T47D (cell line): ENCODE measurements at places on chromosomes 1 and 21.
A peak's percentile ranks its signal among the peaks of the same experiment; 100 is the strongest.

DNA sequence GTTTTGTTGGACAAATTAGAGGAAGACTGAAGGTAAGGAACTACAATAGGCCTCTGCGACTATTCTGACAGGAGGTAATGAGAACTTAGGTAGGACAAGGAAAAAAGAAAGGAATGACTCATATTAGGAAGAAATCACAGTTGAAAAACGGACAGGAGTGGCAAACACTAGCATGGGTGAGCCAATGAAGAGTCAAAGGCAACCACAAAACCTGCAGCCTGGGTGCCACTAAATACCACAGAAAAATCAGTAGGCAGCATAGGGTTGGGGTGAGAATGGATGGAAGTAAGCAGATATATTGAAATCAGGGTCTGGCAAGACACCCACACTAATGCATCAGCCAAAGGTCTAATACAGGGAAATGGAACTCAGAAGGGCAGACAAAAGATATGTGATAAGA, 10.0 kb downstream of the RBM34 start:
- DNase-seq = no peak

DNA sequence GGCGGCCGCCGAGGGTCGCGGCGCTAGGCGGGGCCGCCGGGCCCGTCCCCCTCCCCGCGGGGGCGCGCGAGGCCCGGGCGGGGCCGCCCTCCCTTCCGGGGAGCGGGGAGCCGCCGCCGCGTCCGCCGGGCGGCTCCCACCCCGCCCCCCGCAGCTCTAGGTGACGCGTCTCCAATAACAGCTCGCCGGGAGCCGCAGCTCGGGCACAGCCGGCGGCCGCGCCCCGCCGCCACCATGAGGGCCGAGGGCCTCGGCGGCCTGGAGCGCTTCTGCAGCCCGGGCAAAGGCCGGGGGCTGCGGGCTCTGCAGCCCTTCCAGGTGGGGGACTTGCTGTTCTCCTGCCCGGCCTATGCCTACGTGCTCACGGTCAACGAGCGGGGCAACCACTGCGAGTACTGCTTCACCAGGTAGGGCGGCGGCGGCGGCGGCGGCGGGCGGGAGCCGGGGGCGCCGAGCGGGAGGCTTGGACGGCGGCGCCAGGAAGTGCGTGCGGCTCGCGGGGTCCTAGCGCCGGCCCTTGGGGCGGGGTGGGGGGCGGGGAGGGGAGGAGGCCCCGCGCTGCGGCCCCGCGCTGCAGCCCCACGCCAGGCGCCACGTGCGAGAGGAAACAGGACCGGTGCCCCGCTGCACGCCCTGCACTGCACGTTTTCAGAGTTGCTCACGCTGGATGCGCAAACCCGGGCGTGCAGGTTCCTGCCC, at the start of gene SMYD2:
SMYD2 (plus strand) TSS at position 139 of the 699 bp plus-strand sequence; CDS start at position 235, 96 bp downstream.
- DNase-seq = peak; percentile 72

GRCh38 chr1:16073490-16074119, at the start of gene FAM131C:
Gene FAM131C (minus strand): TSS chr1:16073651. CDS start chr1:16073442, 209 bp downstream.
- peak; percentile 47 for DNase-seq

- no peak for DNase-seq
Measured at GRCh38 chr1:48841461-48841860, 64.8 kb upstream of the BEND5 start.

DNA sequence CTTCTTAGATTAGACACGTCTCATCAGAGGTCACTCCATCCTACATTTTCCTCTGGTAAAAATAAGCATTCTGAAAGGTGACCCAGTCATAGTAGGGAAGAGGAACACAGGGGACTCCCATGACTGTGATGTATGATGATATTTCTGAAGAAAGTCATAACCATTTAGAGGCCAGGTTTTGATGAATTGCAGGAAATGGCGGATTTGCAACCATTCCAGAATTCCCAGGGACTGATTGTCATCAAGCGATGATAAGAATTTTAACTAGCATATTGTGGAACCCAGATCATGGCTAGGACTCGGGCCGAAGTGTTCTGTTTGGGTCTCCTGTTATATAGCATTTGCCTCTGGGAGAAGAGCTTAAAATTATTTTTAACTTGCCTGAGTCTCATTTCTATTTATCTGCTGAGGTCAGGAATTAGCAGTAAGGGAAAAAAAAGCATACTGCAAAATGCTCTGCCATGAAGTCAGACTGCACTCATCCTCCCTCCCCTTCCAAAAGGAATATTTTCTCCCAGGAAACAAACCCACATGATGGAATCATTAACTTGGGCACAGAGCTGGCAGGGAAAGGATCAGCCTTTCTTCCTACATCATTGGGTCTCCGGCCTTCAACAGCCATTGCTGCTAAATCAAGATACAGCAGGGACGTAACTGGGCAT, 286.7 kb downstream of the HLX start:
- no peak for DNase-seq

DNA sequence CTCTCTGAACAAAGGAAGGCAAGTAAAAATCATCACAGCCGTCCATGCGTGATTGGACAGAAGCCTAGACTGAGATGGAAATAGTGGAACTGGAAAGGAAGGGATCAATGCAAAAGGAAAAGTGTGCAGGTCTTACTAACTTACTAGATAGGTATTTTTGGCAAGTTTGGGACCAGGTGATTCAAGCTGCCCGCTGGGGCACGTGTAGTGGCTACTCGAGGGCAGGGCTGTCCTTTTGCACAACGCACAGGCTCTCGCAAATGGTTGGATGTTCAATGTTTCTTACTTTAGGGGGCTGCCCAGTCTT, 566 bp upstream of the ALG6 start:
- no peak for DNase-seq

GRCh38 chr1:6807782-6808181, 22.5 kb downstream of the CAMTA1 start:
- no peak for DNase-seq

GRCh38 chr1:51638350-51638749, 21.5 kb downstream of the OSBPL9 start:
- no peak for DNase-seq

DNA sequence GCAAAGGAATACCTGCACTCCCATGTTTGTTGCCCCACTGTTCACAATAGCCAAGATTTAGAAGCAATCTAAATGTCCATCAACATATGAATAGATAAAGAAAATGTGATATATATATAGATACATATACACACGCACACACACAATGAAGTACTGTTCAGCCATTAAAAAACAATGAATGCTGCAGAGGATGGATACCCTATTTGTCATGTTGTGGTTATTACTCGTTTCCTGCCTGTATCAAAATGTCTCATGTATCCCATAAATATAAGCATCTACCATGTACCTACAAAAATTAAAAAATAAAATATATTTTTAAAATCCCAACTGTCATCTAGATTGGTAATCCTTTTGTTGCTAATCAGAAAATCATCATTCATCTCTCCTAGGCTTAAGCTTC, 634.8 kb upstream of the ADGRL2 start:
- DNase-seq = no peak

DNA sequence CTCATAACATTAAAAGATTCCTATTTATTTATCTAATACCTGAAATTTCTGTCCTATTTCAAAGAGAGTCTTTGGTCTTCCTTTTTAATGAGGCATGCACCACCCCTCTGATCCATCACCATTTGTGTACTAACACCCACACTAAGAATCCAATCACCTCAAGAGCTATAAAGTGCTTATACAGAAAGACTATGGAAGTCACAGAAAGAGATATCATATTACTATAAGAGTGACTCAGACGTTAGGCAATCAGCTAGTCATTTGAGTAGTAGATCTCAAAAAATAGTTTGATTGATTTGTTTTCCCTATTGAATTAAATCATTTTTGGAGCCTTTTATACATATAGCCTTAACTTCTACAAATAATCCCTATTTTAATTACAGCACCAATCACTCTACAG, 46.1 kb downstream of the NME7 start:
- DNase-seq = no peak

DNA sequence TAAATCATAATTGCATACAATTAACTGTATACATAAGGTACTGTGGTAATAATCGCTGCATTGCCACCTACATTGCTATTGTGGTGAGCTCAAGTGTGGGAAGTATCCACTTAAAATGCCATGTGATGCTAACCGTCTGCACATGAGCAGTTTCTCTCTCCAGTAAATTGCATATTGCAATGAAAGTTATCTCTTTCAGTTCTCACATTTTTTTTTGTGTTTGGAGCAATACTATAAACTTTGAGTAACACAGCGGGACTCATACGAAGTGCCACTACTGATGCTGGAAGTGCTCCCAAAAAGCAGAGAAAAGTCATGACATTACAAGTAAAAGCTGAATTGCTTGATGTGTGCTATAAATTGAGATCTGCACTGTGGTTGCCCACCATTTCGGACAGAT, 38.5 kb downstream of the DISC1 start:
- no peak for DNase-seq

DNA sequence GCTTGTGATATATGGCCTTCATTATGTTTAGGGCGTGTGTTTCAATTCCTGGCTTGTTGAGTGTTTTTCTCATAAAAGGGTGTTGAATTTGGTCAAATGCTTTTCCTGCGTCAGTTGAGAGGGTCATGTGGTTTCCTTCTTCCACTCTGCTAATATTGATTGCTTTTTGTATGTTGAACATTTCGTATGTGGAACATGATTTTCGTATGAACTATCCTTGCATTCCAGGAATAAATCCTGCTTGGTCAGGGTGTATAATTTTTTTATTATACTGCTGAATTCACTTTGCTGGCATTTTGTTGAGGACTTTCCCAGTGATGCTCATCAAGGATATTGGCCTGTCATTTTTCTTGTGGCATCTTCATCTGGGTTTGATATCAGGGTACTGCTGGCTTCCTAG, 4.7 kb upstream of the ATAD3A start:
- DNase-seq = no peak

DNA sequence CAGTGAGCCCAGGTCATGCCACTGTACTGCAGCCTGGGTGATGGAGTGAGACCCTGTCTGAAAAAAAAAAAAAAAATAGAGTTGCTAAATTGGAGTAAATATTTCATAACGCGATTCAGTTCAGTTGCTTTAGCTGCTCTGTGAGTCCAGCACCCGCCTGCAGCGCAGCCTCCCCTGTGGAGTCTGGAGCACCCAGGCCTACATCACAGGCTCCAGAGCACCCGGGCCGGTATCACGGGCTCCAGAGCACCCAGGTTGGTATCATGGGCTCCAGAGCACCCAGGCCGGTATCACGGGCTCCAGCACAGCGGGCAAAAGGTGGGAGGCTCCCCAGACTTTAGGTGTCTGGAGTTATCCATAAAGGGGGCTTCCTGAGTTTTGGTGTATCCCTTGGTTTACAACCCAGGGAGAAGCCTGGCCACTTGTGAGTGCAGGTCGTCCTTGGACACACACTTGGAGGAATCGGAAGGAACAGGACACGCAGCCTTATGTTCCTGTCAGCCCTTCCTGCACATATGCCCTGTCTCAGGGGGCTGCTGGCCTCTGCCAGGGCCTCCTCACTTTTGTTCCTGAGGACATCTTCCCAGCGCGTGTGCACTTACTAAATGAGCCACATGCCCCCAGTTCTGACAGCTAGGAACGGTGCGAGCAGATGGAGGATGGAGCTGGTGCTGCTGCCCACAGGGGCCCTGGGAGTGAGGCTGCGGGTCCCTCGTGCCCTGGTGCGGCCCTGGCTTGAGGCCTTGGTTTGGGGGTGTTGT, 25.1 kb downstream of the SKI start:
- DNase-seq = no peak

DNA sequence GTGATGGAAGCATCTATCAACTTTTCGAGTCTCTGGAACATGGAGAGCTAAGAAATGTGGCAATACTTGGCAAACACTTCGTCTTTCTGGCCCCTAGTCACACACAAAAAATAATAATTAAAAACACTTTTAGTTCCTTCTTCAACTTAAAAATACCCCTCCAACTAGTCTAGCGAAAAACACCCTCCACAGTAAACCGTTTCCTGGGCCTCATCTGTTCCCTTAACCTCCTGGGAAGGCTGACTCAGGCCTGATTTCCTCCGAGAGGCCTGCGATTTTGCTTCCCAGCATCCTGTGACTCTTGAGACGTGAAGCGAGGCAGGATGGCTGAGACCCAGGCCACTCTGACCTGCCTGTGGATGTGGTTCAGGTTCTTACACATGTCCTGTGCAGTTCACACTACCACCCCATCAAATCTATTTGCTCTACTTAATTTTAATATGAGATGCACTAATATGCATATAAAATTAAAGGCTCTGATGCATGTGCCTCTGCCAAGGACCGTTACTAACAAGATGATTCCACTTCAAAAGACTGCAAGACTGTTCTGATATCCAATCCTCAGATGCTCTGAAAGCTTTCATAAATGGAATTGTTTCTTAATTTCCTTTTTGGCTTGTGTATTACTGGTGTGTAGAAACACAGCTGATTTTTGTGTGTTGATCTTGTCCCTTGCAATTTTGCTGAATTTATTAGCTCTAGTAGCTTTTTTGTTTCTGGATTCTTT, 3.5 kb downstream of the NAV1 start:
- DNase-seq = no peak

- DNase-seq = no peak
Measured at GRCh38 chr21:26925636-26926035, 41.3 kb downstream of the ADAMTS5 start.

- no peak for DNase-seq
Measured at GRCh38 chr21:45250914-45251634, 36.6 kb downstream of the POFUT2 start.

GRCh38 chr1:235714205-235714897, 64.8 kb upstream of the GNG4 start:
- no peak for DNase-seq

GRCh38 chr21:35208104-35208503, 159.0 kb upstream of the RUNX1 start:
- DNase-seq = no peak

DNA sequence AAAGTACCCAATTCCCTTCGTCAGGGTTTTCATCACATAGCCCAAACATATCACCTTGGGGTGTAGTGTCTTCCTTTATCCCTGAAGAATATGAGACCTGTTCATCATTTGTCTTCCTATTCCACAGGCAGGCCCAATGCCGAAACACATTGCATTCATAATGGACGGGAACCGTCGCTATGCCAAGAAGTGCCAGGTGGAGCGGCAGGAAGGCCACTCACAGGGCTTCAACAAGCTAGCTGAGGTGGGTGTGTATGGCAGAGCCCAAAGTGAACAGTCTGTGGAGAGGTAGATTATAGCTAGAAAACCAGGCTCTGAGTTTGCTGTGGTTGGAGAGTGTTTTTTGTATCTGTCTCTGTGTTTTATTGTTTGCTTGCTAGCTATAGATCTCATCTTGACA, 5.9 kb downstream of the DHDDS start:
- no peak for DNase-seq

DNA sequence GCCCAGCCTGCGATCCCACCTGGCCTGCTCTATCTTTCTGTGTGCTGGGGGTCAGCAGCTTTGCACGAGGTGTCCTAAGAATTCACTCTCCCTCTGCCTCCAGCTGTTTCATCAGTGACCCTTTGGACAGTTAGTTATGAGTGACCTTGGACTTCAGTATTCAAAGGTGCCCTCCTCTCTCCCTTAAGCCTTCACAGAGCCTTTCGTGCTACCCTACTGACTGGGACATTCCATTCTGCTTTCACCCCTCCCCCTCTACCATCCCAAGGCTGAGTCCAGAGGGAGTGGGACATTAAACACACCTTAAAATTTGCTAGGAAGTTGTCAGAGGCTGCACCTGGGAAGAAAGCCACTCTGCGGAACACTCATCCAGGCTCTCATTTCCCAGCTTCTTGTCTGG, 171.9 kb downstream of the CLIC6 start:
- no peak for DNase-seq
